ENCODE measurements at places on chromosomes 1 and 21. TPM values are rescaled to one million over a fixed set of nuclear protein-coding genes. Genes with fewer than 3 reads are reported as not detected.

DNA sequence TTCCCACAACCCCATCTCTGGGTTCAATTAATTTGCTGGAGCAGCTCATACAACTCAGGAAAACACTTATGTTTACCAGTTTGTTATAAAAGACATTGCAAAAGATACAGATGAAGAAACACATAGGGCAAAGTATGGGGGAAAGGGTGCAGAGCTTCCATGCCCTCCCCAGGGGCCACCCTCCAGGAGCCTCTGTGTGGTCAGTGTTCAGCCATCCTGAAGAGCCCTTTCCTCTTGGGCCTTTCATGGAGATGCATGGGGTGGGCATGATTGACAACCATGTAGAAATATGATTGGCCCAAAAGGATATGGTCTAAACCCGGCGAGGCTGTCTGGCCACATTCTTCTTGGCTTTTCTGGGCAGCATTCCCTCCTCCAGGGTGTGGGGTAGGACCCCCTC lies 56.8 kb upstream of the PDE9A start:
- H3K27me3 ChIP-seq = no peaks in the 10 kb centered on the region
- no peak overlapping the region for H3K4me3 ChIP-seq
- peaks cover 6% of the 10 kb centered on the region for H3K4me1 ChIP-seq
- H3K27ac ChIP-seq = no peak overlapping the region
- H3K36me3 ChIP-seq = no peaks in the 10 kb centered on the region
- no peak for DNase-seq

Gene NBPF3
- total RNA-seq = 9.4 TPM

DNA sequence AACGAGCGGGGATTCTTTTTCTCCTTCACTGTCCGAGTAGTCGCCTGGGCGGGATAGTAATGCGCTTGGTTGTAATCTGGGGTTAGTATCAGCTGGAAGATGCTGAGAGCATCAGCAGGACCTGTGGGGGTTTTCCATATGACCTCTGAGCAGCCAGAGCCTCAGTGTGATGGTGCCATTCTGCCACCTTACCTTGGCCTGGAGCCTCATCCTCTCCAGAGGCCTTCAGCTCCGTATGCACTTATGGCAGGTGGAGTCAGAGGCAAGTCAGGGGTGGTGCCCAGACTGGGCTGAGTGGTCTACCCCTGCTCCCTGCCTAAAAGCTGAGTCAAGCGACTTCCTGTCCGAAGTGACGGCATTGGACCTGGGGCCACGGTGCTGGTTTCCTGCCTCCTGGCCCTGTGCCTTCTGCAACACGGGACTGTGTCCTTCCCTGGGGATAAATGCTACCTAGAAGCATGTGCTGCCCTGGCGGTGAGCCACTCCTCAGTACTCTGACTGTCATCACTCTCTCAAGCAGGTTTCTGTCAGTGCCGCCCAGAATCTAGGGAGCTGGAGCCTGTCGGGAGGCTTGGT lies 24.7 kb downstream of the TENT5C start:
- no peaks in the 10 kb centered on the region for H3K36me3 ChIP-seq
- DNase-seq = no peak
- H3K27me3 ChIP-seq = peaks cover 18% of the 10 kb centered on the region

- H3K27ac ChIP-seq = no peak overlapping the region
- H3K4me1 ChIP-seq = no peaks in the 10 kb centered on the region
- no peak for DNase-seq
- H3K27me3 ChIP-seq = no peaks in the 10 kb centered on the region
- H3K36me3 ChIP-seq = no peaks in the 10 kb centered on the region
- H3K4me3 ChIP-seq = no peak overlapping the region
Observed at GRCh38 chr1:163366555-163366954, 44.8 kb downstream of the NUF2 start.

DNA sequence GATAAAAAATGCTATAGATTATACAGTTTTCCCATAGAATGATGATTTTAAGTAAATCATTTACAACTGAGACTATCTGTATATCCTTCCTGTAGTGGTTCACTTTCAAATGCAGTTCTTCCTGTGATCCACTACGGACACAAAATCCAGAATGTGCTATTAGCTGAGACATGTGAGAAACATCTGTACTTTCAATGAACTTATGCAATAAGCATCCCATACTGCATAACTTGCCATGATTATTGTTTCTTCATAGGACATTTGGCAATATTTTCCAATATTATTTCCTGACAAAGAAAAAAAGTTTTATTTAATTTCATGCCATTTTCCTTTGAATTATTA lies 83.5 kb upstream of the PRDX6 start:
- H3K27me3 ChIP-seq = no peaks in the 10 kb centered on the region
- no peak overlapping the region for H3K4me3 ChIP-seq
- H3K27ac ChIP-seq = no peak overlapping the region
- no peak for DNase-seq
- H3K4me1 ChIP-seq = no peaks in the 10 kb centered on the region
- no peaks in the 10 kb centered on the region for H3K36me3 ChIP-seq

- no peak for DNase-seq
- H3K4me3 ChIP-seq = no peak overlapping the region
- H3K27ac ChIP-seq = no peak overlapping the region
- no peaks in the 10 kb centered on the region for H3K27me3 ChIP-seq
Observed at GRCh38 chr1:160835751-160836150, 26.9 kb downstream of the CD244 start.

DNA sequence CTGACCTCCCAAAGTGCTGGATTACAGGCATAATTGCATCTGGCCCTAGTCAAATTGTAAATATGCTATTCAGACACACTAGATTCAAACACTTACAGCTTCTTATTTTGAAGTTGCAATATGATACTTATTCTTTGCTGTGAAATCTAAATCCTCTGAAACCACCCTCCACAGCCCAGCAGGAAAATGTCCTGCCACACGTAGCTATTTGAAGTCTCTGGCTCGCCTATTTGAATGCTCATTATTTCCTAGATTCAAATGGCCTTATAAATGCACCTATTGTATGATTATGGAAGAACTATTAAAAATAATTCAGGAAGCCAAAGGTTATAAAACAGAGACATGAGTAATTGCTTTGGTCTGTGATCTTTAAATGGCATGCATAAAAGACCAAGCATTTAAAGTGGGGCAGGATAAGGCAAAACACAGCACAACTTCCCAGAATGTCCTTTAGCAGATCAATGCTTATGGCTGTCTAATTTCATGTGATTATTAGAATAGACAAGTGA lies 26.6 kb upstream of the FBXO28 start:
- no peaks in the 10 kb centered on the region for H3K4me1 ChIP-seq
- H3K4me3 ChIP-seq = no peak overlapping the region
- H3K27me3 ChIP-seq = peaks cover 3% of the 10 kb centered on the region
- H3K27ac ChIP-seq = no peak overlapping the region
- no peaks in the 10 kb centered on the region for H3K36me3 ChIP-seq
- DNase-seq = no peak

Gene CFAP57
- not detected for total RNA-seq

GRCh38 chr1:204255225-204255624 lies 41.4 kb upstream of the GOLT1A start:
- no peak overlapping the region for H3K27ac ChIP-seq
- no peaks in the 10 kb centered on the region for H3K4me1 ChIP-seq
- H3K27me3 ChIP-seq = no peaks in the 10 kb centered on the region
- no peak for DNase-seq
- no peak overlapping the region for H3K4me3 ChIP-seq

DNA sequence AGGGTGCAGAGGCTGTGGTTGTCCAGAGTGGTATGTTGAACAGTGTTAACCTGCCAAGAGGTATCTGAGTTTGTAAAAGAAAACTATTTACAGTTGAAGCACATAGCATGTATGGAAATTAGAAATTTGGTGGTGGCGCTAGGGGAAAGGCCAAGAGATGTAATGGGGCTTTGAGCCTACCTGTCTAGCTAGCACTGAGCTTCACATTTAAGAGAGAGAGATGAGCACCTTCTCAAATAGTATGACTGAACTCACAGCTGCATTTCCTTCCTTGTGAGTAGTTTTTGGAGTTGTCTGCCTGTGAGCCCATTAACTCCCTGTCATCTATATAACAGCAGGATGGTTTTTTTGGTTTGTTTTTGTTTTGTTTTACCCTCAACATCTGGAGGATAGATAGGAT lies 4.0 kb downstream of the CLIC4 start:
- no peak for DNase-seq
- no peaks in the 10 kb centered on the region for H3K36me3 ChIP-seq
- peaks cover 14% of the 10 kb centered on the region for H3K4me1 ChIP-seq
- no peak overlapping the region for H3K4me3 ChIP-seq

DNA sequence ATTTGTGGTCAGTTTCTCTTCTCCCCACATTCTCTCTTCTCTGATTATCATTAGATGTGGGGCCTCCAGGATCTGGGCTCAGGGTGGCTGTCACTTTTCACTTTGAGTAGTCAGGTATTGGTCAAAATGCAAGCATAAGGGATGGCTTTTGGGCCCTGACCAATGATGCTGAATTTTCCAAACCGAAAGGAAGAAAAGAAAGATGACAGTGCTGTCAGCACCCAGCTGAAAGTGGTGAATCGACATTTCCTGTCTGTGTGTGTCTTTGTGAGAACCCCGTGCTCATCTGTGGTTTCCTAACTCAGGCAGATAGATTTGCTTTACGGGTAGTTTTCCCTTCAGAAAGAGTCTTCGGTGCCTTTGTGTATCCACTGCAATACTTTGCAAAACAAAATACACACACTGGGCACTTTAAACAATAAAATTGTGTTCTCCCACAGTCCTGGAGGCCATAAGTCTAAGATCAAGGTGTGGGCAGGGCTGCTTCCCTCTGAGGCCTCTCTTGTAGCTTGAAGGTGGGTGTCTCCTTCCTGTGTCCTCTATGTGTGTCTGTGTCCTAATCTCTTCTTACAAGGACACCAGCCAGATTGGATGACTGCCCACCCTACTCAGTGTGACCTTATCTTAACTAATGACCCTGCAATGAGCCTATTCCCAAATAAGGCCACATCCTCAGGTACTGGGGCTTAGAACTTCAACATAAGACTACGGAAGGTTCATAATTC lies 274.8 kb upstream of the AJAP1 start:
- no peak overlapping the region for H3K27ac ChIP-seq
- H3K27me3 ChIP-seq = no peaks in the 10 kb centered on the region
- no peak for DNase-seq

- no peaks in the 10 kb centered on the region for H3K27me3 ChIP-seq
- DNase-seq = no peak
- H3K4me3 ChIP-seq = no peak within 1 kb of the TSS
- no peak within 1 kb of the TSS for H3K27ac ChIP-seq
- no peaks in the 10 kb centered on the region for H3K36me3 ChIP-seq
- no peaks in the 10 kb centered on the region for H3K4me1 ChIP-seq
Observed at GRCh38 chr21:42315296-42315891, at the start of gene TFF3. Gene TFF3, minus strand, starts transcription at chr21:42315409. Its CDS starts 35 bp downstream, at chr21:42315374.

DNA sequence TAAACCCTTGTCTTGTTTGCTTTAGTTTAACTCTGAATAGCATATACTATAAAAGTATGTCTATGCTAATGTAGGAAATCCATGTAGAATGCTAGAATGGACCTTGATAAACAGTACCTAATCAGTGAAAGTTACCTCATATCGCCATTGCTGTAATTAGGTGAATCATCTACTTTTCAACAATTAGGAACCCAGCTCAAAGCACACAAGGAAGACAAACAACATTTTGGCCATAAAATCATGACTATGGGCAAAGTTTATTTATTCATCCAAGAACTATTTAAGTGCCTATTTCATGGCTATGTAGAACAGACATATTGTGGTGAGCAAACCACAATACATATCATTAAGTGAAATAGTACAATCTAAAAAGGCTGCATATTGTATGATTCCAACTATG lies 1043.2 kb downstream of the BRINP3 start:
- no peak overlapping the region for H3K27ac ChIP-seq
- DNase-seq = no peak
- no peaks in the 10 kb centered on the region for H3K36me3 ChIP-seq
- peaks cover 22% of the 10 kb centered on the region for H3K4me1 ChIP-seq
- no peak overlapping the region for H3K4me3 ChIP-seq
- no peaks in the 10 kb centered on the region for H3K27me3 ChIP-seq

- no peaks in the 10 kb centered on the region for H3K4me1 ChIP-seq
- no peak for DNase-seq
- H3K27me3 ChIP-seq = no peaks in the 10 kb centered on the region
- no peak within 1 kb of the TSS for H3K4me3 ChIP-seq
Observed at GRCh38 chr1:152622803-152623202, at the start of gene LCE3A. Gene LCE3A, minus strand, starts transcription at chr1:152623103. Its CDS starts 0 bp downstream, at chr1:152623103.

Gene VPS45
- 30.6 TPM for total RNA-seq

DNA sequence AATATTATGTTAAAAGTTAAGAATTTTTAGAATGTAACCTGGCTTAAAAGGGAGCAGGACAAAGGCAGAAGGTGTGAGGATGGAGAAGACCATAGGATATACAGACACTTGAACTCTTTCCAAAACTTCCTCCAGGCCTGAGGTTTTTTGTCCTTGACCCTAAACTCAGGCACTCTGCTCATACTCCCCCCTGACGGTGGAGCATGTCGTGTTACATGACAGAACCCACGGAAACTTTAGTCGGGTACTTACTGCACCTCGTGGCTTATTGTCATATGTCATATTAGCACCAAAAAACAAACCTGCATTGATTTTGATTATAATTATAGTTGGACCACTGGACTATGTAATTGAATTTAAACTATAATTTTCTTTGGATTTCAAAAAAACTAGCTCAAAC lies 20.8 kb downstream of the TNFRSF9 start:
- H3K4me1 ChIP-seq = no peaks in the 10 kb centered on the region
- H3K27ac ChIP-seq = no peak overlapping the region
- no peak for DNase-seq
- H3K4me3 ChIP-seq = no peak overlapping the region

Gene S100A2
- total RNA-seq = 949 TPM

GRCh38 chr21:45594721-45595489 lies 48.6 kb upstream of the PCBP3 start:
- DNase-seq = no peak
- H3K27me3 ChIP-seq = no peaks in the 10 kb centered on the region
- H3K36me3 ChIP-seq = no peaks in the 10 kb centered on the region
- no peak overlapping the region for H3K4me3 ChIP-seq
- H3K27ac ChIP-seq = no peak overlapping the region
- no peaks in the 10 kb centered on the region for H3K4me1 ChIP-seq

DNA sequence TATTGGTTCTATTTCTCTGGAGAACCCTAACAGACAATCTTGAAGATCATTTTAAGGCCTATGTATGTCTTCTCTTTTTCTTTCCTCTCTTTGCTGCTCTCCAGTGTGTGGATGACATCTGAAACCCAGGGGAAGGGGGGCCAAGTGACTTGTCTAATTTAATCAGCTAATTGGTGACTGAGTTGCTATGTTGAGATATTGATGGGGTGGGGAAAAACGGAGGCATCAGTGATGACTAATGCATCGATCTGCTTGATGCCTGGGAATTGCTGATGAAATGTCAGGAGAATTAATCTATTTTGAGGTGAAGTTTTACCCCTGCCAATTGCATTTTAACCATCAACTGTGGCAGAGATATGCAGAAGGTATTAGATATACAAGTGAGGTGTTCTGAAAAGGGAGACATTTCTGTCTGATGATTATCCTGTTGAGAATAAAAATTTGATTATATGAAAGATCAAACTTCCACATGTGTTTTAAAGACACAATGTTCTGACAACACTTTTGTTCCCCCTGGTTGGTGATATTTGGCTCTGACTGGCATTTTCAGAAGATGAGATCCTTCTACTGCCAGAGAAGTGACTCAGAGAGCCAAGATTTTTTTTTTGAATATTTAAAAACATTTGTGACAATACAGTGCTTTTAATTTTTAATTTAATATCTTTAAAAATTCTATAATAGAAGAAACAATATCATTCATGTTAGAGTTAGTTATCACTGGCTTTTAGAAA lies 18.7 kb upstream of the PTGFR start:
- no peak for DNase-seq
- H3K27ac ChIP-seq = no peak overlapping the region
- H3K27me3 ChIP-seq = no peaks in the 10 kb centered on the region
- H3K4me1 ChIP-seq = no peaks in the 10 kb centered on the region

- no peaks in the 10 kb centered on the region for H3K27me3 ChIP-seq
- H3K27ac ChIP-seq = no peak overlapping the region
- H3K4me3 ChIP-seq = no peak overlapping the region
- DNase-seq = no peak
- no peaks in the 10 kb centered on the region for H3K4me1 ChIP-seq
Observed at GRCh38 chr21:28294051-28294450, 698.6 kb downstream of the LTN1 start.

Gene LRRC53
- not detected for total RNA-seq
